ENCODE measurements at places on chromosomes 7 and 10. TPM values are rescaled to one million over a fixed set of nuclear protein-coding genes. Genes with fewer than 3 reads are reported as not detected.

DNA sequence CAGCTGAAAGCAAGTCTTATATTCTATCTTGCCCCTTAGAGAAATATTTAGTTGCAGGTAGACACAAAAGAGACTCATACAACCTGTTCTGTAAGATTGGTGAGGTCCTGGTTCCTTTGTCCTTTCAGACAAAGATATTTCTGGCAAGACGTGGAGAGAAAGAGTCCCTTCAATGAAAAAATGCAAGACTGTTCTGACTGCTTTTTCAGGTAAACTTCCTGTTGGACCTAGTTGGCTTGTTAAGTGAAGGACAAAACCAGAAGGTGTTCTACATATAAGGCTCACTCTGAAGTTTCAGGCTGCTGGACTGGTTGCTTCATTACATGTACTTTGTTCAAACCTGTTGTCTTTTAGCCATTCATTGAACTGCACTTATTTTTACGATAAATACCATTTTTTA, 119.0 kb upstream of the PTPRZ1 start:
- no peak for DNase-seq

DNA sequence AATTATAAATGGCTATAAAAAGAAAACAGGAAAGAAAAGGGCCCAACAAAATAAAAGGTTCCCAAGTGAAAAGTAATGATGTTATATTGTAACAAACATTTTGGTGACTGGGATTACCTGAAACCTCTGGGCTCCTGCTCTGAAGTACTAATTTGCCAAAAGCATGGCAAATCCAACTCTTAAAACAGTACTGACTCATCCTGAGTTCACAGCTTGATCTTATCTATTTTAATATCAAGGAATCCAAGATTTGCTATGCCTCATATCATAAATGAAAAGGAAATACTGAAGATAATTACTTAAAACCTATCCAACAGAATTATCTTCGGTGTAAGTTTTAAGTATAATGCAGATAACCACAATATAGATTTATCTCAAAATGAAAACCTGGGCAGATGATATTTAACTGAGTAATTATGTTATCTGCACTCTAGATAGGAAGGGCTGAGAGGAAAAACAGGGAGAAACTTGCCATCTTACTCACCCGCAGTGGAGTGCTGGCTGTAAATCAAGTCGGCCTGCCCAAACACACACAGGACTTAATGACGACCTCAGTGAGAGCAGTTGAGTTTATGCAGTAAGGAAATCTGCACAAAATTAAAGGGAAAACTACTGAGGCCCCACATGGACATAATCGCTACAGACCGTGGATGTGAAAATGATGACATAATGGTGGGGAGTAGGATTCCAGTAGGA, 48.4 kb downstream of the MPP7 start:
- DNase-seq, result no peak

Gene OR2A12
- total RNA-seq, result not detected

GRCh38 chr10:118968482-118968881, 61.0 kb upstream of the NANOS1 start:
- DNase-seq, result no peak

DNA sequence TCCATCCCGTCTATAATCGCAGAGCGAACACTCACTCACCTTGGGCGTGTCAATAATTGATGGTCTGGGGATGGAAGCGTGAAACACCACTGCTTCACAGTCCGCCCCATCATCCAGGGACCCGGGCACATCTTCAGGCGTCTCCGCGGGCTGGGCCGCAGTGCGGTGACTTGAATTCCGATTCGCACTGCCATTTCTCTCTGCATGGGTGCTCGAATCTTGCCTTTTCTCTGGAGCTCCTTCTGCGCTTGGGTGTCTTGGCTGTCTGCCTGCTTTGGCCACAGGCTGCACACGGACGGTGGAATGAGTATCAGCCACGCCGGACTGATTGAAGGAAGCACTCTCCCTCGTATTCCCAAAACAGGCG, 500 bp downstream of the FAM107B start:
- DNase-seq, result no peak

Gene PON1
- total RNA-seq, result not detected

DNA sequence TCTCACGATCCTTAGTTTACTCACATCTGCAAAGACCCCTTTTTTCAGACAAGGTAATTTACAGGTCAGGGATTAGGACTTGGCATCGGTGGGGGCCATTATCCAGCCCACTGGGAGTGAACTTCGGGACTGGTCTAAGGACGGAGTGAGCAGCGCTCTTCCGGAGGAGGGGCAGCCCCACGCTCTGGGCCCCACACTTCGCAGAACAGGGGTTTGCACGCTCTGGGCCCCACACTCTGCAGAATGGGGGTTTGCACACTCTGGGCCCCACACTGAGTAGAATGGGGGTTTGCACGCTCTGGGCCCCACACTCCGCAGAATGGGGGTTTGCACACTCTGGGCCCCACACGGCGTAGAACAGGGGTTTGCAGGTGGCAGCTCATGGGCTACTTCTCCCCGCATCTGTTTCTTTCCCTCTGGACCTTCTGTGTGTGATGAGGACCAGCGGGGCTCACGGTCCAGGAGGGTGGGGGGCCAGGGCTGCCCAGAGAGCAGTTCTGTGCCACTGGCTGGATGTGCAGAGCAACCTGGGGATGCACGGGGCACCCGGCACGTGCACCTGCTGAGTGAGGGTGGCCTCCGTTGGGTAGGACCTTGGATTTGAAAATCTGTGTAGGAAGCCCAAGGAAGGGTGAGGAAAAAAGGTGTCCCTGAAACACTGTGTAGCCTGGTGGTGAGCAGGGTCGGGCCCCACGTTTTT, 134.8 kb downstream of the WDR37 start:
- no peak for DNase-seq

Gene TCAF2
- total RNA-seq, result 24.6 TPM

- no peak for DNase-seq
Measured at GRCh38 chr7:155741805-155742204, 70.5 kb downstream of the SHH start.

GRCh38 chr7:159207393-159207792, 62.7 kb upstream of the VIPR2 start:
- no peak for DNase-seq

DNA sequence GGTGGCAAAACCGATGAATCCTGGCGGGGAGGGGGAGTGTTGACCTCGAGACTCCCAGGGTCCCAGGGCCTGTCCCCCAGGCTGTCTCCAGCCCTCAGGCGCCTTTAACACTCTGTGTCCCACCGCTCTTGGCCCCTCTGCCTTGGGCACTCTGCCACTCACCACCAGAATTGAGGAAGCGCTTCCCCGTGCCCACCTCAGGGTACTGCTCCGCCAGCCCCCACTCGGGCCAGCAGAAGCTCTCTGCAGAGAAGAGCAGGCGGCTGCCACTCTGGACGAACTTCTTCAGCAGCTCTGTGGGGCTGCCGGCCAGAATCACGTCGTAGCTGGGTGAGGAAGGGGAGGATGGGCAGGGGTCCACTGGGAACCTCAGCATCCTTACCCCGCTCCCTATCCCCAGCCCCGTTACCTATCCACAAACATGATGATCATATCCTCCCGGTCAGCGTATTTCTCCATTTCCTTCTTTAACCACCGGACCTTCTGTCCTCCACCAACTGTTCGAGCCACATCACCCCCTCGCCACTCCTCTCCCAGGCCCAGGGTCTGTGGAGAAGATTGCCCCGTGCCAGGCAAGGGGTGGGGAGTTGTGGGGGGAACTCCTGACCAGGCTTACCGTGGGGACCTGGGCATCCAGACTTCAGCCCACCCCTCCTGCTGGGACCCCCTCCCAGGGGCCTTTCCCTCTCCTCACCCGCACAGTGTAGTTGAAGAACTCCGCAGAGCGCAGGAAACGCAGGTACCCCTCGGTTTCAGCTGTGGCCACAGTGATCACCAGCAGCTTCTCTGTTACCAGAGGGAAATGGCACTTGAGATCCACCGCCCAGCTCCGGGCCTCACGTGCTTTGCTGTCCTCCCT, 1.2 kb downstream of the PLOD3 start:
- no peak for DNase-seq

DNA sequence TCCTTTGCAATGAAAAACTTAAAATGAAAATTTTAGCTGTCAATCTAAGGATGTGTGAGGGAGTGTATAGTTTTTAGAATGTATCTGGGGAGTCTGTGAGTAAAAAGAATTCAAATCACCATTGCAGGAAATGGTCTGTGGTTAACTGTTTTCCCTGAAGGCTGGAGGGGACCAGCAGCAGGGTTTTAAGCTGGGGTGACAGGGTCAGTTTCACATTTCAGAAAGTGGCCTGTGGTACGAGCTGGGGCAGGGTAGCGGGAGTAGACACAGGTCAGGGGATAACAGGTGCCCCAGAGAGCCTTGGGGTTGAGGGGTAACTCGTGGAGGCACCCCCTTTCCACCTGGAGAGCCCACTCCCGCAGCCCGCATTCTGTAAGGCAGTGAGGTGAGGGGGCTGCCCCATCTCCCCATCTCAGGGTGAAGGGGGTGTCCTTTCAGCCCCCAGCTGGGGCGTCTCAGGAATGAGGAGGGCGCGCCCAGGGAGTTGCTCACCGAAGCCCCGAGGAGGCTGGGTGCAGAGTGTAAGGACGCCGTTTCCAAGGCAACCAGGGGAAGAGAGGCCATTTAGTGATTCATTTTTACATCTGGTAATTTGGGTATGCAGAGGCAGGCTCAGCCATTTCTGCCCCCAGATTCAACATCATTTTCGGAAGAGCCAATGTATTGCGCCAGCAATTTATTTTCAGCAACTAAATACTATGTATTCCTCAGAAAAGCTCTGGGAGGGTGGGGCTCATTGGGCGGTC, 168.9 kb downstream of the SLIT1 start:
- peak; percentile 75 for DNase-seq

DNA sequence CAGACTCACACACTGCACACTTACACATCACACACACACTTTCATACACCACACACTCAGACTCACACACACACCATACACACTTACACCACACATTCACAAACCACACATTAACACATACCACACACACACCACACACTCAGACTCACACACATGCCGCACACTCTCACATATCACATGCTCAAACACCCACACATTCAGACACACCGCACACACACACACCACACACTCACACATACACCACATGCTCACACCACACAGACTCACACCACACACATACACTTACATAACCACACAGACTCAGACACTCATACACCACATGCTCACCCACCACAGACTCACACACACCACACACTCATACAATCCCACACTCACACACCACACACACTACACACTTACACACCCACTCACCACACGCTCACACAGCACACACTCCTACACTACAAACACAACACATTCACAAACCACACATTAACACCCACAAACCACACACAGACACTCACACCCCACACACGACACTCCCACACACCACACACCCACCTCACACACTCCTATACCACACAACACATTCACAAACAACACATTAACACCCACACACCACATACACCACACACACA, 125.4 kb downstream of the EVX1 start:
- DNase-seq, result no peak
